Immature natural killer cell (primary cell): ENCODE measurements at places on chromosomes 1 and 21. TPM values are rescaled to one million over a fixed set of nuclear protein-coding genes. Genes with fewer than 3 reads are reported as not detected.

DNA sequence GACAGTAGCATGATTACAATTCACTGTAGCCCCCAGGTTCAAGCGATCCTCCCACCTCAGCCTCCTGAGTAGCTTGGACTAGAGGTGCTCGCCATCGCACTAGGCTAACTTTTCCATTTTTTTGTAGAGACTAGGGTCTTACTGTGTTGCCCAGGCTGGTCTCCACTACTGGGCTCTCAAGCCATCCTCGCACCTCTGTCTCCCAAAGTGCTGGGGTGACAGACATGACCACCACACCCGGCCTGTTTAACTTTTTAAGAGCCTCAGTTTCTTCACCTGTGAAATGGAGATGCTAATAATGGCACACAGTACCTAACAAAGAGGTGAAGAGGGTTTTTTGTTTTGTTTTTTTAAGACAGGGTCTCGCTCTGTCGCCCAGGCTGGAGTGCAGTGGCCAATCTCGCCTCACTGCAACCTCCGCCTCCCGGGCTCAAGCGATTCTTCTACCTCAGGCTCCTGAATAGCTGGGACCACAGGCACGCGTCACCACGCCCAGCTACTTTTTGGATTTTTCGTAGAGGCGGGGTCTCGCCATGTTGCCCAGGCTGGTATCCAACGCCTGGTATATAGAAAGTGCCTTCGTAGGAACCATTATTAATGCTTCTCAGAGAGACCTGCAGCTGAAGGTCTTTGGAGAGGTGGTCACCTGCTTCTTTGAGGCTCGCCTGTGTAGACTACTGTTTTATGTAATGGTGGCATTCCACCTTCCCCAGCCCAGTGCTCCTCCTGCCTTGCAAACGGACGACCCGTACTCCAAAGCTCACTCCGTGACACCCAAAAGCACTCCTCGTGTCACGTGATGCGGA lies 567 bp downstream of the PMVK start:
- H3K27ac ChIP-seq, result peak overlapping the region; percentile 99
- no peaks in the 10 kb centered on the region for H3K36me3 ChIP-seq
- peaks cover 3% of the 10 kb centered on the region for H3K27me3 ChIP-seq
- peak overlapping the region; percentile 95 for H3K4me3 ChIP-seq

DNA sequence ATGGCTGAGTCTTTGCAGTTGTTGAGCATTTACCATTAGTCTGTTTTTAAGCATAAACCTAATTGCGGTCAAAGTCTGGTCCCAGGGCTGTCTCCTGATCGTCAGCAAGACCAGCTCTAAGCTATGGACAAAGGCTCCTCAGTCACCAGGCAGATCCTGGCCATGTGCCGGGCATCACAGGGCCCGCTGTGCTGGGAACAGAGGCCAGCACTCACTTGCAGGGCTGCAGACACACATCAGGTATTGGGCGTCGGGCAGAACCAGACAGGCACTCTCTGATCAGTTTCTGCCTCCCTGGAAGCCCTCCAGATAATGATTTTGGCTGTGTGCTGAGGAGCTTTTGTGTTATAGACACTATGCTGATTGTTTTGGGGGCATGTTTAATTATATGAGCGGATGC lies 26.6 kb downstream of the TMEM51 start:
- no peaks in the 10 kb centered on the region for H3K36me3 ChIP-seq
- H3K27me3 ChIP-seq, result peaks cover 6% of the 10 kb centered on the region
- H3K4me3 ChIP-seq, result no peak overlapping the region
- H3K27ac ChIP-seq, result no peak overlapping the region

DNA sequence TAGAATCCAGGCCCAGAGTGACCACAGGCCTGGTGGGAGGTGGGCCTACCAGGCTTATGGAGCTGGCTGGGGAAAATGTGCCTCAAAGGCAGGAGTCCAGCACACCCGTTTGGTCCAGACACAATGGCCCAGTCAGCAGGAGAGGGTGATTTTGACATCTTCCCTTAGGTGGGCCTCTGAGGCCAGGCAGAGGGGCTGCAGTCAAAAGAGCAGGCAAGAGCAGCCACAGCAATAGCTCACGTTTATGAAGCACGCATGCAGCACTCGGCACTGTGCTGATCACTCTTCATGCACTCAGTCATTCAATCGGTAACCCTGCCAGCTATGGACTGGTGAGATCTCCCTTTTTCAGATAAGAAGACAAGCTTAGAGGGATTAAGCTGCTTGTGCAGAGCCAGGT lies 146.8 kb downstream of the LRIG2 start:
- DNase-seq, result no peak
- peaks cover 5% of the 10 kb centered on the region for H3K4me1 ChIP-seq
- no peak overlapping the region for H3K4me3 ChIP-seq
- no peaks in the 10 kb centered on the region for H3K36me3 ChIP-seq
- peaks cover 5% of the 10 kb centered on the region for H3K27me3 ChIP-seq

The WNT4 gene
- polyA plus RNA-seq, result 0.08 TPM

DNA sequence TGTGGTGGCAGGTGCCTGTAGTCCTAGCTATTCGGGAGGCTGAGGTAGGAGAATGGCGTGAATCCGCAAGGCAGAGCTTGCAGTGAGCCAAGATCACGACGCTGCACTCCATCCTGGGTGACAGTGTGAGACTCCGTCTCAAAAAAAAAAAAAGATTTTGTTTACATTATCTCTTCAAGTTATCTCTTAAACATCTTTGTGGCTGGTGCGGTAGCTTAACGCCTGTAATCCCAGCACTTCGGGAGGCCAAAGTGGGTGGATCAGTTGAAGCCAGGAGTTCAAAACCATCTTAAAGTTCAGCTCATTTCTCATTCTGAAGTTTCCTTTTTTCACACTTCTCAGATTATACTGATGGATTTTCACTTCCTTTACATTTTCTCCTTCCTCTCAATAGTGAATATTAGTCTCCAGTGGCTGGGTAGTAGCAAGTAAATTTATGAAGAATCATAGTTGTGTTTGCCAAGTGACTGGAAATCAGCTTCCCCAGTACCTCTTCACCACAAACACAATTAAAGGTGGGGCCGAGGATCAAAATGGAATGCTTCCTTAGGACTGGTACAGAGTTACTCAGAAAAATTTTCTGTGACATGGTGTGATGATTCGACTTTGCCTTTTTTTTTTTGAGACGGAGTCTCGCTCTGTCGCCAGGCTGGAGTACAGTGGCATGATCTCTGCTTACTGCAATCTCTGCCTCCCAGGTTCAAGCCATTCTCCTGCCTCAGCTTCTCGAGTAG lies 13.8 kb downstream of the PIP5K1A start:
- peaks cover 4% of the 10 kb centered on the region for H3K27me3 ChIP-seq
- H3K4me3 ChIP-seq, result no peak overlapping the region
- H3K27ac ChIP-seq, result no peak overlapping the region
- peaks cover 4% of the 10 kb centered on the region for H3K36me3 ChIP-seq
- H3K4me1 ChIP-seq, result peaks cover 33% of the 10 kb centered on the region
- DNase-seq, result no peak

DNA sequence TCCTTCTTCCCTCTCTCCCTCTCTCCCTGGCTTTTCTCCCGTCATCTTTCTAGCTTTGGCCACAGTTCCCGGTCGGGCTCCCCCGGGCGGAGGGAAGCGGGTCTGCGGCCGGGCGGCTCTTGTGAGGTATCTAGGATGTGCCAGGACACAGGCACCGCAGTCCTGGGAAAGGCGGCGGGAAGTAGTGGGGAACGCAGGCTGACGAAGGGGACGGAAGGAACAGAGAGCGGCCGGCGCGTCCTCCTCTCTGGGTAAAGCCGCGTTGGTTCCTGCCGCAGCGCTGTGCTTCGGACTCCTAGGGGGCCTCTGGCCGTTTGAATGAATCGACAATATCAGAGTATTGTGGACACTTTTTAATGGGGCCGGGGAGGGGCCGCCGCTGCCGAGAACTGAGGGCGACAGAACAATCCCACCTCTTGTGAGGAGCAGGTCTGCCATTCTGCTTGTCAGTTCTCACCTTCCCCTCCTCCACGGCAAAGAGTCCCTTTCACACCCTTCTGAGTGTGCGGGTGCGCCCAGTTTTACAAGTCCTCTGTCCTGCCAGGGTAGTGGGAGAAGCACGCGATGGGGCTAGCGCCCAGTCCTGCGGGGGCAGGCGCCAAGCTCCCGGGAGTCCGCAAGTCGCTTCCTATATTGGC lies 1.2 kb upstream of the LHX9 start:
- H3K4me1 ChIP-seq, result peaks cover 68% of the 10 kb centered on the region
- peak overlapping the region; percentile 50 for H3K4me3 ChIP-seq
- H3K27me3 ChIP-seq, result peaks cover 82% of the 10 kb centered on the region
- no peak overlapping the region for H3K27ac ChIP-seq
